H7 (cell line): ENCODE measurements at places on chromosomes 5 and 9. TPM values are rescaled to one million over a fixed set of nuclear protein-coding genes. Genes with fewer than 3 reads are reported as not detected.

Gene SPINK7
- not detected in 2 replicates for total RNA-seq

Gene TMEM174
- not detected in 2 replicates for total RNA-seq

GRCh38 chr5:65474130-65474711 is 7.5 kb downstream of the ADAMTS6 start:
- DNase-seq: no peak

Gene DMGDH
- 1.1 TPM in 1 of 2 replicates, not detected in the other for total RNA-seq

DNA sequence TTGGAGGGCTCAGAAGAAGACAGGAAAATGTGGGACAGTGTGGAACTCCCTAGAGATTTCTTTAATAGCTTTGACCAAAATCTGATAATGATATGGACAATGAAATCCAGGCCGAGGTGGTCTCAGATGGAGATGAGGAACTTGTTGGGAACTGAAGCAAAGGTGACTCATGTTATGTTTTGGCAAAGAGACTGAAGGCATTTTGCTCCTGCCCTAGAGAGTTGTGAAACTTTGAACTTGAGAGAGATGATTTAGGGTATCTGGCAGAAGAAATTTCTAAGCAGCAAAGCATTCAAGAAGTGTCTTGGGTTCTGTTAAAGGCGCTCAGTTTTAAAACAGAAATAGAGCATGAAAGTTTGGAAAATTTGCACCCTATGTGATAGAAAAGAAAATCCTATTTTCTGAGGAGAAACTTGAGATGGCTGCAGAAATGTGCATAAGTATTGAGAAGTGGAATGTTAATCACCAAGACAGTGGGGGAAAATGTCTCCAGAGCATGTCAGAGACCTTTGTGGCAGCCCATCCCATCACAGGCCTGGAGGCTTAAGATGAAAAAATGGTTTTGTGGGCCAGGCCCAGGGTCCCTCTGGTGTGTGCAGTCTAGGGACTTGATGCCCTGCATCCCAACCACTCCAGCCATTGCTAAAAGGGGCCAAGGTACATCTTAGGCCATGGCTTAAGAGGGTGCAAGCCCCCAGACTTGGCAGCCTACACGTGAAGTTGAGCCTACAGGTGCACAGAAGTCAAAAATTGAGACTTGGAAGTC is 463.7 kb upstream of the TLE4 start:
- no peak for DNase-seq

DNA sequence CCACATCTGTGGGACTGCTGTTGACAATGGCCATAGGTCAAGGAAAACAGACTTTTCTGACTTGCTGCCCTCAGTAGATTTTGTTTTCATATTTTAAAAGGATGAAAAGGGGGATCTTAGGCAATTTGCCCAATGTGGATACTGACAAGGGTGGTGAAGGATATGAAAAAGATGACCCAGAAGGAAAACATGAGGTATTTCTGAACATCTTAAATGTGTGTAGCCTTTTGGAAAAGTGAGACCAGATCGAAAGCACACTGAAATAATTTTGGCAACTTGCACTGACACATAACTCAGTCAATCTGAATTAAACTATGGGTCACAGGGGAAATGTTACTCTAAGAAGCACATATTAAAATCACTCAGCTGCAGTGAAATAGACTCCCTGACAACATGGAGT is 1793.0 kb upstream of the ACO1 start:
- no peak for DNase-seq

DNA sequence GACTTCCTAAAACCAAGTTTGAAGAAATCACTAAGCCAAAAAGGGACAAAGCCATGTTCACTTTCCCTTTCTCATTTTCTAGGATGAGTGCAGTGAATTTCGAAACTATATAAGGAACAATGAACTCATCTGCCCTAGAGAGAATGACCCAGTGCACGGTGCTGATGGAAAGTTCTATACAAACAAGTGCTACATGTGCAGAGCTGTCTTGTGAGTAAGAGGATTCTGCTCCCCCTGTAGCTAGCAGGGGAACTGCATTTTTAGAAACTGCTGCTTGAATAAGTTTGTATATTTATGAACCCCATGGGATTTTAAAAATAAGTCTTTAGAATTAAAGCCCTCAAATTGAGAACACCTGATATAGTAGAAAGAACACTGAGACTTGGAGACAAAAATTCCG is 42.7 kb upstream of the SPINK14 start:
- DNase-seq: peak; percentile 26

GRCh38 chr5:173885054-173885443 is 3.1 kb upstream of the CPEB4 start:
- DNase-seq: no peak

DNA sequence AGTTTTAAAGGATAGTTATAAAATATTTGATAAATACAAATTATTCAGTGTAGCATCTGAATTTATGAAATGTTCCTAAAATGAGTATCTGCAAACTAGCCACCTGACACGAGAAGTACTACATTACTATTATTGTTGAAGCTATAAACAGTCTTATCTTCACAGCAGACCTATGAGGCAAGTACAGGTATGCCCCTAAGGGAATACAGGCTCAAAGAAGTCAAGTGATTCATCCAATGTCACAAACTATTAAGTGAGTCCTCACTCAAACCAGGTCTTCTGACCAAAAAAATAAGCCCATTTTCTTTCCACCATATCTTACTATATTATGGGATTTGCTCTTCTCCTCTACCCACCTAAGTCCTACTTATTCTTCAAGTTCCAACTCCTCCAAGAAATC is 28.7 kb downstream of the STRBP start:
- DNase-seq: no peak

DNA sequence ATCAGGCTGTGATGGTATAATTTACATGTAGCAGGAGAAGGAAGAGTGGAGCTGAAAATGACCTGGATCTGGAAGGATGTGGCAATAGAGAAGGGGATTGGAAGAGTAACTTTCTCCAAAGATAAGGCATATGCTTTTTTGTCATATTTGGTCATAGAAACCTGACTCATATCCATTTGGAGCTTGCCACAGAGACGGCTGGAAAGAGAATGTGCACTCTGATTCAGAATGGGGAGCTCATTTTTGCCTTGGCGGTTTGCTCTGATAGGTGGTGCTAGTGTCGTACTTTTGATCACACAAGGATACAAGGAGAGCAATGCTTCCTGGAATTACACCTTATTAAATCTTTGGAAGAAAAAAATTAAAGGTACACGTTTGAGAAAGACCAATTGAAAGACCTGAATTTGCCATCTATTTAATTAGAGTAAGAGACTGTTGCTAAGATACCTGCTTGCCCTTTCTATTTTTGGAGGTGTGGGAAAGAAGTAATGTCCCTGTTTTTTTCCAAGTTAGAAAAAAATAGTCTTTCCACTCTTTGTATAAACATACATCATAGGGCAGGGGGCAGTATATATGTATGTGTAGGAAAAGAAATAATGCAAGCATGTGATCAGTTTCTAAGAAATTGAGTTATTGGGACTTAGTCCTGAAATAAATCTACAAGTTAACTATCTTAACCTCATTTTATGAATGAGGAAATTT is 5.4 kb downstream of the LSM11 start:
- no peak for DNase-seq

DNA sequence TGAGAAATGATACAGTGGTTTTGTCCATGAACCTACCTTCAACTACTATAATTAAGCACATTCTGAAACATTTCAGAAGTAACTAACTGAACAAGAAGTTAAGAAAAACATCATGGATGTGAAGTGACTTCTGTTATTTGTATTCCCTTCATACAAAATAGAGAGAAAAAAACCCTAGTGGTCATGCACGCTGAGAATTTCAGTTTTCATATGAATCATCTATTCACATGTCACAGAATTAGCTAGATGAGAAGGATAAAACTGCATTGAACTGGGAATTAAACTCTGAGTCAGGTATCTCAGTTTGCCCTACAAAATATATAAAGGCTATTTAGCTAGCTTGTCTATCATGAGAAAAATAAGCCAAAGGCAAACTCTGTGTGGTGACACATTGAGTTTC is 451.8 kb upstream of the FTMT start:
- DNase-seq: no peak

DNA sequence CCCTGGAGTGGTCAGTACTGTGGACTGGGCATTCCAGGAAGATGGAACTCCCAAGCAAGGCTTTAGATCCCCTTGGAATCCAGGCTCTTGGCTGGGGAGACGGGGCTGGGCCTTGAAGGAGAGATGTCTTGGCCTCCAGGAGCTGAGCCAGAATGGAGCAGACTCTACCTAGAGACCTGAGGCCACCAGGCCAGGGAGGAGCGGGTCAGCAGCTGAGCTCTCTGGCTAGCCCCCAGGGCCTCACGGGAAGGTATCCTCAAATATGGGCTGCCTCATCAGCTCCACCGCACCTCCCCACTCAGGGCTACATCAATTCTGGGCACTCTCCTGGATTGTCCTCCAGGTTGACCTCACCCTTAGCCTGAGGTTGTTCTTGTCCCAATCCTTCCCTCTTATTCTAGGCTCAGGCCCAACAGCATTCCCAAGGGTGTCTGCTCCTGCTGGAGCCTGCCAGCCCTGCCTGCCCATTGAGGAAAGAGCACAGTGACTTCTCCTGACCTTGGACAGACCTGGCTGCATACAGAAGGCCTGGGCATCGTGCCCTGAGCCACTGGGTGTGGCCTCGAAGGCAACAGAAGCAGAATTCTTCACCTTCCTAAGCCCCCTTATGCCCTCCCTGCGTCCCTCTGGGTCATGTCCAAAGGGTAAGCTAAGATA is 3.0 kb upstream of the PDLIM4 start:
- DNase-seq: no peak

Gene IRX2
- total RNA-seq: 51.4 and 74.9 TPM in 2 replicates

GRCh38 chr5:141677415-141677814 is 4.6 kb downstream of the ARAP3 start:
- peak; percentile 83 for DNase-seq

DNA sequence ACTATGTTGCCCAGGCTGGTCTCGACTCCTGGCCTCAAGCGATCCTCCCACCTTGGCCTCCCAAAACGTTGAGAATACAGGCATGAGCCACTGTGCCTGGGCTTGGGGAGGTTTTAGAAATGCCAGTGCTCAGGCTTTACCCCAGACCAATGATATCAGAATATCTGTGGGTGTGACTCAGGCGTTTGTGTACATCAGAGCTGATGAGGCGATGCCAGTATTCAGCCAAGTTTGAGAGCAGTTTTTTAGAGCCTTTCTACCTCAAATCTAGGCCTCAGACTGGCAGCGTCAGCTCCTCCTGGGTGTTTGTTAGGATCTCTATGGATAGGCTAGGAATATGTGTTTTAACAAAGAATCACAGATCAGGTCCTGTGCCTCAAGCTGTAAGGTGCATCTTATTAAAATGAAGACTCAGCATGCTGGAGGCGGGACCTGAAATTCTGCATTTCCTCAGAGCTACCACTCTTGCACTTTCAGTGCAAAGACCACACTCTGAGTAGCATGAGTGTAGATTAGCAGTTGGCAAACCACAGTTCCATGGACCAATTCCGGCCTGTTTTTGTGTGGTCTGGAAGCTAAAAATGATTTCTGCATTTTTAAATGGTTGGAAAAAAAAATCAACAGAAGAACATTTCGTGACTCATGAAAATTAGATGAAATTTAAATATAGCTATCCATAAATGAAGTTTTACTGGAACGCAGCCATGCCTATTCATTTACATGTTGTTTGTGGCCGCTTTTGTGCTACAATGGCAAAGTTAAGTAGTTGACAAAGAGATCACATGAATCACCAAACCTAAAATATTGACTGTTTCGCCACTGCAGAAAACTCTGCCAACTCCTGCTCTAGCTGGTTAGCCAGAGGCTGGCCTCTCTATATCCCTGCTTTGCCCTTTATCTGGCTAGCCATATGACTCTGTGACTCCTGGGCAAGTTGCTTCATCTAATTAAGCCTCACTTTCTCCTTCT is 92.2 kb downstream of the KLF4 start:
- DNase-seq: no peak

DNA sequence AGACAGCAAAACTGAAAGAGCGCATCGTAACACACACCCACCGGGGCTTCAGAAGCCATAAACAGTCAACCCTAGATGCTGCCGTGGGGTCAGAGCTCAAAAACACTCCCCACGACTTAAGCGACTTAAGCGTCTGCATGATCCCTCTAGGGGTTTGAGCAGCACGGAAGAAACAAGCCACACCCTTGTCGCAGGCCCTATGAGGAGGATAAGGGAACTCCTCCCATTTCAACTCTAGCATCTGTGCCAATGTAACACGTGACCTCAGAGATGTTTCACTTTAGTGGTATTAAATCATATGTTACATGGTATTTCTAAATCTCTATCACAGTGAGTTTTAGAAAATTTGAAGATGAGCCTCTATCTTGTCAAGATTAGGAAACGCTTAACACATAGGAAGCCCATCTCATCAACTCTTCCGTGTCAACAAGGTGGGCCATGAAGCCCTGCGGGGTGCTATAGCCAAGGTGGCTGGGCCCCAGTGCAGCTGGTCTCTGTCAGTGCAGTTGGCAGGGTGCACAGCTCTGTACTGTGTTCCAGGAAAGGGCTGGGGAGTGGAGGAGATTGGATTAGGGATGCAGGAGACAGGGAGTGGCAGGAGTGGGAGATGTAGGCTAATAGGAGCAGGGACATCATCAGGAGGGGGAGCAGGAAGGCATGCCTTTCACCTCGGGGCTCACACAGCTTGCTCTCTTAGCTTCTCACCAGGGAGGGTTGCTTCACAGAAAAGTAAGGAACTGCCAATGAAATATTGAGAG is 33.1 kb downstream of the ZCCHC9 start:
- no peak for DNase-seq

- peak; percentile 23 for DNase-seq
These were observed 19.8 kb downstream of the IFT74 start for GRCh38 chr9:26975728-26976707.

- DNase-seq: no peak
These were observed 26.8 kb downstream of the C5orf15 start for GRCh38 chr5:133941456-133942196.

- DNase-seq: no peak
These were observed 497.6 kb downstream of the RASEF start for GRCh38 chr9:82565188-82565969.

DNA sequence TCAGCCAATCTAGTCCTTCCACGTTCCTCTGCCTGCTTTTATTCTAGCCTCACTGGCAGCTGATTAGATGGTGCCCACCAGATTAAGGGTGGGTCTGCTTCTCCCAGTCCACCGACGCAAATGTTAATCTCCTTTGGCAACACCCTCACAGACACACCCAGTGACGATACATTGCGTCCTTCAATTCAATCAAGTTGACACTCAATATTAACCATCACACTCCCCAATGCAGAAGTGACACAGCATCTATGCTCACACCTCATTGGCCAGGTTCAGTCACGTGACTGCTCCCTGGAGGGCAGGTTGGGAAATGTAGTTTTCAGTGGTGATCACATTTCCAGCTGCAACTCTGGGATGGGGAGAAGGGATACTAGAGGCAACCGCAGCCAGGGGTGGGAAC is 13.0 kb downstream of the SUSD3 start:
- peak; percentile 91 for DNase-seq

Gene SV2C
- under 0.01 TPM in 1 of 2 replicates, not detected in the other for total RNA-seq

Gene LCN15
- total RNA-seq: 0.18 TPM in 1 of 2 replicates, not detected in the other

DNA sequence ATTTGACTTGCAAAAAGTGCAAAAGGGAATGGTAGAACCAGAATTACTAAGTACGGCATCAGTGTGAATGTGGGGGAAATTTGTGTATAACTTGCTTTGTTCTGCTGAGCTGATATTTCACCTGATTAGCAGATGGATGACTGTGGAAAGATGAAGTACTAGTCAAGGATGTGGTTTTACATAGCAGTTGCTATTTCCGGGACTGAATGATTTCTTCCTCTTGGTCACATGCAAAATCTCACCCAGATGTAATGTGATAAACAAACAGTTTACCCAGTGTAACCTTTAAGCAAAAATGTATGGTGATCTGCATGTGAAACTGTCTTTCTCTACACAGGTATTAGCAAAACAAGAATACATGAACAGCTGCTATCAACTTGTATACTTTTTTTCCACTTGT is 46.1 kb downstream of the DCP2 start:
- no peak for DNase-seq

- DNase-seq: no peak
These were observed 100.6 kb downstream of the ANGPTL2 start for GRCh38 chr9:127021664-127022363.

Gene NKD2
- 4.9 and 5.7 TPM in 2 replicates for total RNA-seq
